ENCODE measurements at places on chromosomes 1 and 21.

DNA sequence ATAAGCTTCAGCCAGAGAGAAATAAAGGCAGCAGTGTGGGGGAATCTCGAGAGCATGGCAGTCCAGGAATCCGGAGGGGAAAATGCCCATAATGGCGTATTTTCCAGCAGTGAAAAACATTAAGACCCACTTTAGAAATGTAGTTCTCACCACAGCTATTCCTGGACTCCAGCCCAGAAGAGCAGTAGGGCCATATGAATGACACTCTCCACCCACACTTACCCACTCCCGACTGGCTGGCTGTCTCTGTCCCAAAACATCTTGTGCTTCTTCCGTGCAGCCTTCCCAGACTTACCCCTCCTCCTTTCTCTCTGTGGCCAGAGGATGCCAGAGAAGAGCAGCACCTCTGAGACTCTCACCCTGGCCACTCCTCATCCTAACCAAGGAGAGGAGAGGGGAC is 56.4 kb downstream of the TRABD2B start:
- peaks cover 36% of the 10 kb centered on the region for H3K4me1 ChIP-seq
- H3K27ac ChIP-seq = no peak overlapping the region
- H3K4me3 ChIP-seq = no peak overlapping the region
- no peaks in the 10 kb centered on the region for H3K27me3 ChIP-seq
- no peak for DNase-seq

DNA sequence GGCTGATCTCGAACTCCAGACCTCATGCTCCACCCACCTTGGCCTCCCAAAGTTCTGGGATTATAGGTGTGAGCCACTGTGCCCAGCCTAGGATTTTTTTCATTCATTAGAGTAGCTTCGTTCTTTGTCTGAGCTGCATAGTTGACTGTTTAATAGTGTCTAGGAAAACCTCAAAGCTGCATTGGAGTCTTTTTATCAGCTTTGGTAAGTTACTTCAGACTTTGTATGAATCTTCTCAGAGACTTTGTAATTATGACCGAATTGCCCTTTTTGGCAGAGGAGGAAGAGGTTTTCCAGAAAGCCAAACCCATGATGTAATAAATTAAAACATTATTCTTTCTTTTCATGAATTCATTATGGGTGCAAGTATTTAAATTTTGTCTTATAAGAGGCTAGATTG is 5.1 kb downstream of the DNAJB4 start:
- H3K36me3 ChIP-seq = peaks cover 19% of the 10 kb centered on the region
- H3K4me1 ChIP-seq = no peaks in the 10 kb centered on the region
- DNase-seq = no peak
- no peak overlapping the region for H3K27ac ChIP-seq
- H3K27me3 ChIP-seq = no peaks in the 10 kb centered on the region

- H3K27me3 ChIP-seq = peaks cover 31% of the 10 kb centered on the region
- DNase-seq = peak; percentile 81
- H3K36me3 ChIP-seq = no peaks in the 10 kb centered on the region
- H3K27ac ChIP-seq = no peak overlapping the region
- no peak overlapping the region for H3K4me3 ChIP-seq
These were observed 2.8 kb downstream of the HES3 start for GRCh38 chr1:6246497-6247467.

GRCh38 chr1:203204756-203205155 is 18.3 kb upstream of the CHI3L1 start:
- no peaks in the 10 kb centered on the region for H3K4me1 ChIP-seq
- no peaks in the 10 kb centered on the region for H3K36me3 ChIP-seq
- no peaks in the 10 kb centered on the region for H3K27me3 ChIP-seq
- no peak overlapping the region for H3K27ac ChIP-seq
- no peak overlapping the region for H3K4me3 ChIP-seq

DNA sequence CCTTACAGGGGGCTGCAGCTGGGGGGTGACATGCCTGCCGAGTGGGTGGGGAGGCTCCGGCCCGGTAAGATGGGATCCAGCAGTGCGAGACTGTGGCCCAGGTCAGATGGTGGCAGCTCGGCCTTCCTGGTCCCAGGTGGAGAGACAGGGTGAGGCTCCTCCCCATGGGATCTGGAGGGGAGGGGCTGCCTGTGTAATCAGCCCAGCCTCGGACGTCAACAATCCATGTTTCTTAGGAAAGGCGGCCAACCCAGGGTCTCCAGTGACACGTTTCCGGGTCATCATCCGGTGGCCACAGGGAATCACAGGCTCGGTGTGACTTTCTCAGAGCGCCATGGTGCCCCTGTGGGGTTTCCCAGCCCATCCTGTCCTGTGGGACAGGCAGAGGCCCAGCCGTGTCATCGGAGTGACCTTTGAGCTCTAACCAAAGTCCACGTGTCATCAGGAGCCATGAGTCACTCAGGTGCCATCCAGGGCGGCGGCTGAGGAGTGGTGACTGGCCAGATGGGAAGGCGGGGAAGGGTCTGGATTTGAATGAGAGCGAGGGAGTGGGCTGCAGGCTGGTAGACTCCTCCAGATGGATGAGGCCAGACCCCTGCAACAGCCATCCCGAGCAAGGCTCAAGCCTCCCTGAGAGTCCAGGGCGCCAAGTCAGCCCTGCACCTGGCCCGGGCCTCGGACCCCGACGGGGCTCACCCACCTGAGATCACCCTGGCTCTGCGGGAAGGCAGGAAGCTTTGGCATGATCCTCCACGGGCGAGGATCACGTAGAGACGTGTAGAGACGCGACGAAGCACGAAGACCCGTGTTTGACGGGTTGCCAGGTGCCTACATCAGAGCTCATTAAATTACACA is 6.6 kb upstream of the HES4 start:
- H3K36me3 ChIP-seq = no peaks in the 10 kb centered on the region
- H3K27ac ChIP-seq = peak overlapping the region; percentile 82
- H3K4me1 ChIP-seq = no peaks in the 10 kb centered on the region
- no peaks in the 10 kb centered on the region for H3K27me3 ChIP-seq
- peak overlapping the region; percentile 50 for H3K4me3 ChIP-seq
- DNase-seq = peak; percentile 88

- no peaks in the 10 kb centered on the region for H3K27me3 ChIP-seq
- DNase-seq = peak; percentile 89
- H3K4me1 ChIP-seq = peaks cover 8% of the 10 kb centered on the region
- peak overlapping the region; percentile 75 for H3K27ac ChIP-seq
These were observed 16.7 kb upstream of the LYST start for GRCh38 chr1:235883261-235883927.

DNA sequence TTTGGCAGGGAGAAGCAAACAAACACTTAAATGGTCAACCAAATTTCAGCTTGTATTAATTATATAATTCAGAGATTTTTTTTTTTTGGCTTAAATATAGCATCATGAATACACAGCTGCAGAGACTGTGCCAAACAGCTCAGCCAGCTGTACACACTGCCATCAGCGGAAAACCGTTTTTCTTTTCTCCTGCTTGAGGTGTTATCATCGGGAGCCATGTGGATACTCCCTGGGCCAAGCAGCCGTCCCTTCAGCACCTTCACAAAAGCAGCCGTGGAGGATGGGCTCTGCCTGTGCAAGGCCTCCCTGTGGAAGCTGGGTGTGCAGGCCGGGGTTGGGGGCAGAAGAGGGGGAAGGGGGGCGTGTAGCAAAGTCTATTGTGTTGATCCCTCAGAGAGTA is 85.0 kb downstream of the NUF2 start:
- H3K27me3 ChIP-seq = no peaks in the 10 kb centered on the region
- H3K36me3 ChIP-seq = no peaks in the 10 kb centered on the region
- no peak for DNase-seq
- no peaks in the 10 kb centered on the region for H3K4me1 ChIP-seq
- H3K4me3 ChIP-seq = no peak overlapping the region
- no peak overlapping the region for H3K27ac ChIP-seq

Data from right lobe of liver (tissue), 6 donors.